Choroid plexus epithelial cell (primary cell): ENCODE measurements at places on chromosomes 7 and 10.

DNA sequence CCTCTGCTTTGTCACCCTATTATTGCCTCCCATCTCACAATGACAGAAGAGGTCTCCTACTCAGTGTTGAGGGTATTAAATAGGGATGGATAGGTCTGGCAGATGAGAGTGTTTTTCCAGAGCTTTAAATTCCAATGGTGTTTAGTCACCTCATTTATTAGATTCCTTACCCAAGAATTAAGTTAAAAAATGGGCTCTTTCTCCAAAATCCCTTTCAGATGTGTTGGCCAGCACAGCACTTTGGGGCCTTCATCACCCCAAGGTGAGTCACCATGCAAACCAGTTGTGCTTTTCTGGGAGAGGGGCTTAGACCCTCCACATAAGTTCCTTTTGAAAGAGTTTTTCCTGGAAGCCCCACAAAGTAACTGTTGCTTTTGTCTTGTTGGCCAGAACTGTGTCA is 78.4 kb downstream of the CYP26A1 start:
- DNase-seq, result peak; percentile 65

- DNase-seq, result no peak
Observed at GRCh38 chr10:13511409-13511808, 17.4 kb downstream of the BEND7 start.

DNA sequence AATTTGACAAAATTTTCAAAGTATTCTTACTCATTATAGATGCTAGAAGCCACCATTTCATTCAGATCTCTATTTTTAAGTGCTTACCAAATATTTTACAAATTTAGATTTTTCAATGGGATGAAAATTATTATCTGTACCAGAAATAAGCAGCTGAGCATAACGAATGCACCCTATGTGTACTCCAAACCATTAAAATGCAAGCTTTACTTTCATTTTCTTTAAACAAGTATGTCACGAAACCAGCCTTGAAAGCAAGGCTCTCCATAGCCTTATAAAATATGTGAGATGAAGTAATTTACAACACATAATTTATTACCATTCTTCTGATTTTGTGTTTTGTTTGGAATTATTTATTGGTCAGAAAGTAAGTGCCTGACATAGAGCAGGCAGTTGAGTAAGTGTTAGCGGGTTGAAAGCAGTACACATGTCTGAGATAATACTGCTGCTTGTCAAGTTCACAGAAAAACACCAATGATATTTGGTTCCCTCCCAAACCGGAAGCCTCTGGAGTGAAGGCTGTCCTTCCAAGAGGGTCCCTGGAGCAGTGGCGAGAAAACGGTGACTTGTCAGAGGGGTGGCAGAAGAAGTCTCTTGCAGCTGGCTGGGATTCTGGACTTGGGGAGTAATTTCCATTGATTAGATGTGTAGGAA is 322.7 kb upstream of the PFKP start:
- no peak for DNase-seq

DNA sequence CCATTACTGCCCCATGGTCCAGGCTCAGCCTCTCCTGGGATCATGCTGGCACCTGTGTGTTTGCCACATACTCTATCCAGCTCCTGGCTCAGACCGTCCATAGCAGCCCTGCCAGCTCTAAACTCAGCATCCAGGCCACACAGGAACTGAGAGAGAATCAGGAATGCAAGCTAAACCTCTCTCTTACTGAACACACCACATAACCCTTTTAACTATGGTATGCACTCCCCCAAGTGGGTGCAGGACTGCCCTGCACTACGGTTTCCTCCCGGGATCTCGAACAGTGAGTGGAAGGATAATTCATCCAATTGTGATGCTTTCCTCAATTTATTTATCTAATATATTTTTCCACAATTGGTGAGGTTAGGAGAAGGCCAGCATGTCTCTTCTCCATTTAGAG is 17.1 kb upstream of the ZNF800 start:
- DNase-seq, result peak; percentile 26

GRCh38 chr10:71394926-71395562 is 1.7 kb upstream of the CDH23 start:
- no peak for DNase-seq

DNA sequence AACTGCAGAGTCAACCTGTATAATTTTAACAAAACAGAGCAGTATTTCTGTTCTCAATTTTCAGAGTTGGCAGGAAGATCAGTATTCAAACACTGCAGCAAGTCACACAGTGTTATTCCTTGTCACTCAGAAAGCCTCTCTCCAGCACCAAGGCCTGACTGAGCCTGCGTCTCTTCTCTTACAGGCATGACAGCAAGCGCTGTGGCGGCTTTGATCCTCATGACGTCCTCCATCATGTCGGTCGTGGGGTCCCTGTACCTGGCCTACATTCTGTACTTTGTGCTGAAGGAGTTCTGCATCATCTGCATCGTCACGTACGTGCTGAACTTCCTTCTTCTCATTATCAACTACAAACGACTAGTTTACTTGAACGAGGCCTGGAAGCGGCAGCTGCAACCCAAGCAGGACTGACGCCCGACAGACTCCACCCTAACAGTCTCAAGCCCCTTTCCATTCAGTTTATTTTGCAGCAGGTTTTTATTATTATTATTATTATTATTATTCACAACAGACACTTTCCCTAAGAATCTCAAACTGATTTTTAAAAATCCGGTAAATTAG is 28.0 kb downstream of the GUSB start:
- DNase-seq, result no peak

DNA sequence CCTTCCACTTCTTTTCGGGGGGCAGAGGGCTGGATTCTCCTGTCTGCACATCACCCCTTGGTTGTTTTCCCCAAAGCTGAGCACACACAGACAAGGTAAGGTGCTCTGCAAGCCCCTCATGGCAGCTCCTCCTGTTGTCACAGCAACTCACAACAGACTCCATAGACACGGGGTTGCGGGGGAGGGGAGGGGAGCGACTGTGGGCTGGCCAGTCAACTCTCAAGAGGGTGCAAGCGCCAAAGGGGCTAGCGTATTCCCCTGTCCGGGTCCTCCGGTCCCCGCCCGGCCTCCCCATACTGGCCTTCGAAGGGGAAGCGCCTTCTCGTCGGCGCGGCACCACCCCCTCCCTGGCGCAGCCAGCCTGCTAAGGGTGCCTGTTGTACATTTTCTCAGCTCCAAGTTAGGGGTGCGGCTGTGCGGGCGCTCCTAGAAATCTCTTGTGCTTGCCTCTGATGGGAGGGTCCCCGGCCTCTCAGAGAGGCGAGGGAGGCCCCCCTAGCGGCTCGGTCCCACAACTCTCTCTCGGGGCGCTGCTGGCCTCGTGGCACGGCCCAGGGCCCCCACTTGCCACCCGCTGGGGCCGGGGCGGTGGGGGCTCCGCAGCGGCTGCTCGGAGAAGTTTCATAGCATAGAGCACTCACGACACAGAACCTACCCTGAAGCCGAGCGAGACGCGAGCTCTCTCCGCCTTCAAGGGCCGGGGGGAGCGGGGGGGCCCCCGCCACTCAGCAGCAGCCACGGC is 498 bp downstream of the RHOBTB1 start:
- peak; percentile 62 for DNase-seq

- DNase-seq, result peak; percentile 67
Observed at GRCh38 chr10:21526860-21527597, 1.5 kb upstream of the SKIDA1 start.

GRCh38 chr10:17443707-17444387 is 10.5 kb downstream of the ST8SIA6 start:
- no peak for DNase-seq

- DNase-seq, result peak; percentile 74
Observed at GRCh38 chr7:114539575-114539974, 125.0 kb downstream of the FOXP2 start.

DNA sequence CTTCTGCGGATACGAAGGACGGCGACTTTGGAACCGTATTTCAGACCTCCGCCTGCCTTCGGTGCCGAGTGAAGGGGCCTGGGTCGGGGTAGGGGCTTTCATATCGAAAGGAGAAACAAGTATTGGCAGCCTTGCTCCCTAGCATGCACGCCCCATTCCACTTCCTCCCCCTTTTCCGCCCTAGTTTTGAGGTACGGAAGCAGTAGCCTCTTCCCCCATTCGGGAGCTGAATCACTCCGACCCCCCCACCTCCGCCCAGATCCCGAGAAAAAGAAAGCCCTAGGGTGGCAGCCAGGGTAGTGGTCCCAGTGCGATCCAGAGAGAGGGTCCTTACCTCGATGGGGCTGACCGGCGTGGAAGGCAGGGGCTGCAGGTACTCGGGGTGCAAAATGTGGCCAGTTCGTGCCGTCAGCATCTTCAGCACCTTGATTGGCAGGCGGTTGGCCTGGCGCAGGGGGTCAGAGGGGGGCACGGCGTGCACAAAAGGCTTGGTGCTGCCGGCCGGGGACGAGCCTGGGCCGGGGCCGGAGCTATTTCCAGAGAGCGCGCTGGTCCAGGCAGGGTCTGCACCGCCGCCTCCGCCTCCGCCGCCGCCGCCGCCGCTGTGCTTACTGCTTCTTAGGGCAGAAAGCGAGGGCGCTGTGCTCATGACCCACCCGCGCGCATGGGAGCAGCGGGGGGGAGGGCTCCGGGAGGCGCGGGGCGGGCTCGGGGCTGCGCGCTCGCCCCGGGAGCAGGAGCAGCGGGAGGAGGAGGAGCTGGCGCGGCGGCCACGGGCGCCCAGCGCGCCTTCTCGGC is 594 bp downstream of the ZNF503 start:
- DNase-seq, result no peak

GRCh38 chr10:44389150-44389549 is 4.3 kb upstream of the CXCL12 start:
- DNase-seq, result no peak

DNA sequence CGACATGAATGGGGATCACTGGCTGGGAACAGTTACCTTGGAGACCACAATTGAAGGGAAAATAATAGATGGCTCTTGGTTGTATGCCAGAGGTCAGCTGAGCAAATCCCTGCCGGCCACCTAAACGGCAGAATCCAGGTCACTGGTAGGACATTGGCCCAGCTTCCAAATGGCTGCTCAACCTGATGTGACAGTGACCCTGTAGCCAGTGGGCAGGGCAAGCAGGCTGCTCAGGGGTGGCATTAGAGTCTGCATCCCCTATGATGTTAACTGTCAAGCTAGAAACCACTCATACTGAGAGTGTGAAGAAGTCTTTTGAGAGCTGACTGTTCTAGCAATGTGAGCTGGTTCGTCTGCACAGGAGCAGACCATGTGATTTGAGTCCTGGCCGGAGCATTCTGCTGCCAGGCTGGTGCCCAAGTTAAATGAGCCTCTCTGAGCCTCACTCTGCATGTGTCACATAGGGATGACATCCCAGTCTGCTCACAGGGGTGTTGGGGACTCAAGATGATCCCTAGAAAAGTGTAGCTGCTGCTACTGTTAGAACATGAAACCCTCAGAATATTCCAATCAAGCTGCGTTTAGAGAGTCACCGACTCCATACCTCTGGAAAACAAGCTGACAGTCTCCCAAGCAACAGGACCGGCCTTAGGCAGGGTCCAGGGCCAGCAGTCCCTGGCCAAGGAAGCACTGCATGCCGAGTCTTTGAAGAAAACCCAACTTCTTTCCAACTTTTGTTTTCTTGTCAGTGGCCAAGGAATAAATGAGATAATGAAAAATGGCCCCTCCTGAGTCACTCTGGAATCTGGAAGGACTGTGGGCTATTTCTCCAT is 69.7 kb downstream of the VWA2 start:
- peak; percentile 21 for DNase-seq

GRCh38 chr7:121049028-121049791 is 60.7 kb downstream of the CPED1 start:
- DNase-seq, result no peak

GRCh38 chr10:60604342-60604741 is 173.9 kb upstream of the CDK1 start:
- peak; percentile 61 for DNase-seq

GRCh38 chr10:126671402-126671975 is 996 bp upstream of the C10orf90 start:
- DNase-seq, result no peak
